Osteocyte (in vitro differentiated cells): ENCODE measurements at places on chromosomes 12 and 14. TPM values are rescaled to one million over a fixed set of nuclear protein-coding genes. Genes with fewer than 3 reads are reported as not detected.

KRT80 gene
- total RNA-seq: 9.2 and 9.9 TPM in 2 replicates

ESR2 gene
- 0.16 and 0.18 TPM in 2 replicates for total RNA-seq

PTPN6 gene
- 0.29 and 0.94 TPM in 2 replicates for total RNA-seq

GRCh38 chr12:125121106-125121505 is 55.9 kb downstream of the AACS start:
- no peak for DNase-seq

KLRC4 gene
- total RNA-seq: 3.1 and 3.3 TPM in 2 replicates

C14orf93 gene
- 11.4 and 12.4 TPM in 2 replicates for total RNA-seq

GPR65 gene
- total RNA-seq: not detected in 2 replicates

RAD52 gene
- 15.4 and 17.8 TPM in 2 replicates for total RNA-seq

CEP290 gene
- 15.4 and 17.0 TPM in 2 replicates for total RNA-seq

PLEKHG7 gene
- total RNA-seq: not detected in 2 replicates

DNA sequence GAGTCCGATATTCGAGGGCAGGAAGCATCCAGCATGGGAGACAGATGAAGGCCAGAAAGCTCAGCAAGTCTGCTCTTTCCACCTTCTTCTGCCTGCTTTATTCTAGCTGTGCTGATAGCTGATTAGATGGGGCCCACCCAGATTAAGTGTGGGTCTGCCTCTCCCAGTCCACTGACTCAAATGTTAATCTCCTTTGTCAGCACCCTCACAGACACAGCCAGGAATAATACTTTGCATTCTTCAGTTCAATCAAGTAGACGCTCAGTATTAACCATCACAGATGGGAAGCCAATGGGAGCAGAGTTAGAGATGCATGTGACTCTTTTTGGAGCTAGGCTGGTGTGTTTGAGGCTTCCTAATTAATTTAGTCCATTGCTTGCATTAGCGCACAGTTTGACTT is 17.0 kb downstream of the C12orf75 start:
- DNase-seq: no peak

ASCL1 gene
- not detected in 2 replicates for total RNA-seq

DNA sequence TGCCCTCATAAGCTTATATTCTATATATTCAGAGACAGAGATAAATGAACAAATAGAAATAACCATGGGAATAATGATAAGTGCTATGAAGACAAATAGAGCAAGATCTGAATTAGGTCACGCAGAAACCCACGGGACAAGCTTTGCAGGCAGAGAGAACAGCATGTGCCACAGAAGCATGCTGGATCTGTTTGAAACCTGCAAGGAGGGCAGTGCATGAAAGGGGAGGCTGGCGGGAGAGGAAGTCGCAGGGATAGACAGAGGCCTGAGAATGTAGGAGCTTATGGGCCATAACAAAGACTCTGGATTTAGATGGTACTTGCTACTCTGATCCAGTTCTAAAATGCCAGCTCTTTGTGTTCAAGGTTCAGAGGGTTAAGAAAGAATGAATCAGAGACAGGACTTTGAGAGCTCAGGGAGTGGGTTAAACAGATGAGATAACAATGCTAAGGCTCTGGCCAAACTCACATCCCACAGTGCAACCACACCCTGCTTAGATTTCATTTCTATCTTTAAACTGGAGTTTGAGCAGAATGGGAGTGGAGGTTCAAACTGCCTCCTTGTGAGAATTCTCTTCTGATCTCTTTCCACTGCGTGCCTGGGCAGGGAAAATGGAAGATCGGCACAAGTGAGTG is 49.2 kb upstream of the PPP1R12A start:
- no peak for DNase-seq

PRH2 gene
- not detected in 2 replicates for total RNA-seq

DNA sequence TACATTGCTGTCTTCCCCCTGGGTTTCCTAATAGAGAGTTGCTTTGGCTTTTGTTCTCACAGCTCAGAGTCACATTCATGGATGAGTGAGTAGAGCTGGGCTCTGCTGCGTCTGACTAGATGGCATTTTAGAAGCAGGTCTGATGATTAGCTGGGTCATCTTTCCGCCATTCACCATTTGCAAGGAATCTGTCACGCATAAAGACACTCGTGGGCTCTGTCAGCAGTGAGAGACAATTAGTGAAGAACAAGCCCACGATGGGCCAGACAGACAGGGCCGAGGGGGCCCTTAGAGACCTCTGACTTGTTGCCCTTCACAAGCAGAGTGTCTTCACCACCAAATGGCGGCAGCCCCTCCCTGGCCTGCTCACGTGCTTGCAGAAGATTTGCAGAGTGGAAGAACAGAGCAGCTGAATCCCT is 175.0 kb downstream of the CRADD start:
- no peak for DNase-seq

- DNase-seq: no peak
Measured at GRCh38 chr14:94170136-94170535, 4.0 kb upstream of the PPP4R4 start.

HAL gene
- total RNA-seq: 0.50 and 1.7 TPM in 2 replicates
